ENCODE measurements at places on chromosomes 3 and 15. TPM values are rescaled to one million over a fixed set of nuclear protein-coding genes. Genes with fewer than 3 reads are reported as not detected.

Gene GMNC
- not detected for total RNA-seq

Gene LMAN1L
- not detected for total RNA-seq

Gene SPTBN5
- total RNA-seq, result 1.7 TPM

GRCh38 chr3:174466471-174467054 is 392.6 kb upstream of the NAALADL2 start:
- no peak for DNase-seq

GRCh38 chr15:52236013-52236412 is 44.8 kb upstream of the GNB5 start:
- DNase-seq, result peak; percentile 51

DNA sequence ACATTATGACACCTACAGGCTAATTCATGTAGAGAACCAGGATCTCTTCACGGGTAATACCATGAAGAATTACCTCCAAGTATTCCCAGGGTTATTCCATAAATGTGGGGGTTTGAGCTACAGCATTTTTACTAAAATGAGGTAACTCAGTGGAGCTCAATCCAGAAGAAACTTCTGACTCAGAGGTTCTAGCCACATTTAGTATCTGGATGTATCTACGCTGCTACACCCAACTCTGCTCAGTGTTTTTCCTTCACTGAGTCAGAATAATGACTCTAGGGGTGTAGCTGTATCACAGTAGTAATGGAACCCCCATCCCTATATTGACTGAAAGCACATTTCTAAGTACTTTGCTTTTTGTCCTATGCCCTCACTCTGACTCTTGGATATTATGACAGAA is 52.4 kb downstream of the COPS2 start:
- DNase-seq, result no peak

GRCh38 chr15:56674857-56675256 is 58.5 kb downstream of the ZNF280D start:
- DNase-seq, result no peak

- DNase-seq, result no peak
These were observed 25.7 kb downstream of the ACKR4 start for GRCh38 chr3:132622761-132623160.

DNA sequence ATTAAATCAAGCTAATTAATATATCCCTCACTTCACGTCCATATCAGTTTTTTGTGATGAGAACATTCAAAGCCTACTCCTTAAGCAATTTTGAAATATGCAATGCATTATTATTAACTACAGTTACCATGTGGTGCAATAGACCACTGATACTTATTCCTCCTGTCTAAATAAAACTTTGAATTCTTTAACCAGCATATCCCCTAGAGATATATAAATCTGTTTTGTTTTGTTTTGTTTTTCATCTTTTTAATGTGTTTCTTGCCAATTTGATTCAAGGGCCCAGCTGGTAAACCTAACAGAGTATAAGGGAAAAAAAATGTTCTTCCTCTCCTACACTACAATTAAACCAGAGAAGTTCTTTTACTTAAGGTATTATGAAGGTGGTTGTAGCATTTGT is 524.2 kb downstream of the NAALADL2 start:
- DNase-seq, result no peak
